Progenitor cell of endocrine pancreas (in vitro differentiated cells): ENCODE measurements at places on chromosomes 7 and 10.

DNA sequence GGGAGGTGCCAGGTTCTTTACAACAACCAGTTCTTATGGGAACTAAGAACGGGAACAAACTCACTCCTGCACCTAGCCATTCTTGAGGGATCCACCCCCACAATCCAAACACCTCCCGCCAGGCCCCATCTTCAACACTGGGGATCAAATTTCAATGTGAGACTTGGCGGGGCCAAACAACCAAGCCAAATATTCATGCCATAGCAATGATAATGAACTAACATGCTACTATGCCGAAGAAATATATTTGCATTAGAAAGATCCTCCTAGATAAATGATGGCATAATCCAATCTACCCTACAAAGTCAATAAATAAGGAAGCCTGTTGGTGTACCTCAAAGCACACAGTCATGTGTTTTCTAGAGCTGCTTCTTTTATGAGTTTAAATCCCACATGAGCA lies 57.6 kb downstream of the CCDC71L start:
- H3K36me3 ChIP-seq = no peaks in the 10 kb centered on the region
- H3K4me1 ChIP-seq = peaks cover 7% of the 10 kb centered on the region
- no peak overlapping the region for H3K4me3 ChIP-seq
- no peak overlapping the region for H3K27ac ChIP-seq

GRCh38 chr7:139775829-139776266 lies 1.9 kb downstream of the HIPK2 start:
- peak; percentile 21 for DNase-seq
- peaks cover 51% of the 10 kb centered on the region for H3K4me1 ChIP-seq
- H3K36me3 ChIP-seq = peaks cover 3% of the 10 kb centered on the region
- peaks cover 10% of the 10 kb centered on the region for H3K27me3 ChIP-seq
- peak overlapping the region; percentile 95 for H3K4me3 ChIP-seq

DNA sequence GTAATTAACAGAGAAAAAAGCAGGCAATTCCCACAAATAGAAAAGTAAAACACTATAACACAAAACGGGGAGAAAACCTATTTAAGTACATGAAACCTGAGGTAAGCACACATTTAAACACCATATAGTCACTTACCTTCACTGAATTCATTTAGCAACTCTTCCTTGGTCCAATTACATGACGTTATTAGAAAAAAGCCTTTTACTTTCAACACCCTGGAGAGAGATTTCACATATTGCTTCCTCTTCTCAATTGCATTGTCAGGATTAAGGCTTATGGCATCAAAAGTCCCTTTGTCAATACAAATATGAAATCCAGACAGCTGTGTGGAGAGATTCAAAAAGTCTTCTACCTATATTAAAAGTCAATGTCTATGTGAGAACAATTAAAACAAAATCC lies 21.1 kb upstream of the FAM53B start:
- peaks cover 5% of the 10 kb centered on the region for H3K4me1 ChIP-seq
- no peak overlapping the region for H3K27ac ChIP-seq
- no peak overlapping the region for H3K4me3 ChIP-seq
- H3K27me3 ChIP-seq = no peaks in the 10 kb centered on the region
- peaks cover 10% of the 10 kb centered on the region for H3K36me3 ChIP-seq

- no peaks in the 10 kb centered on the region for H3K4me1 ChIP-seq
- no peaks in the 10 kb centered on the region for H3K27me3 ChIP-seq
- no peak overlapping the region for H3K4me3 ChIP-seq
- no peak overlapping the region for H3K27ac ChIP-seq
- no peak for DNase-seq
Measured at GRCh38 chr10:42304341-42304740, 334.0 kb downstream of the ZNF33B start.

- no peak for DNase-seq
- H3K4me3 ChIP-seq = no peak overlapping the region
- H3K27me3 ChIP-seq = peaks cover 57% of the 10 kb centered on the region
- H3K4me1 ChIP-seq = peaks cover 18% of the 10 kb centered on the region
- no peaks in the 10 kb centered on the region for H3K36me3 ChIP-seq
- H3K27ac ChIP-seq = no peak overlapping the region
Measured at GRCh38 chr10:77458986-77459590, 178.5 kb downstream of the KCNMA1 start.

DNA sequence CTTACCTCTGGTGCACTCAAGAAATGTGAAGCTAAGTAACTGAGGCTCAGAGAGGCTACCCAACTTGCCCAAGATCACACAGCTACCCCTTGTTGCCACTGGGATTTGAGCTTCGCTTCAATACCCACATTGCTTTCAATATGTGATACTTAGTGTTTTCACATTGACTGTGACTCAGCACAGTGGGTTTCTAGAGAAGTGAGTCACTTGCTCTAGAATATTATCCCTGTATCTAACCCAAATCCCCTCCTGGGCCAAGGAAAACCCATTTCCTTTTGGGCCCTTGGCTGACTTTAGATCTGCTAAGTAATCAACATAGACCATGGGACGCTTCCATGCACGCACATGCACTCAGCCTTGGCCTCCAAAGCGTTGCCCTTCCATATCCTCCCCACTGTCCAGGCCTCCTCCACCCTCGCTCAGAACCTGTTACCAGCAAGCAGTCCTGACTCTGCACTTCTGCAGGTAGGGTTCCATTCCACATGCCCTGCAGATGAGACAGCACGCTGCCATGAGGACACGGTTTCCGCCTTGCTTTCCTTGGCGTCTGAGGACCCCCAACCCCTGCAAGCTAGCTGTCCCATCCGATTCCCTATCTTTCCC lies 87.7 kb upstream of the CHST15 start:
- H3K4me3 ChIP-seq = no peak overlapping the region
- no peak overlapping the region for H3K27ac ChIP-seq
- H3K4me1 ChIP-seq = no peaks in the 10 kb centered on the region
- no peak for DNase-seq
- H3K27me3 ChIP-seq = no peaks in the 10 kb centered on the region

GRCh38 chr10:70557876-70558275 lies 44.7 kb downstream of the PRF1 start:
- H3K27me3 ChIP-seq = peaks cover 10% of the 10 kb centered on the region
- H3K27ac ChIP-seq = no peak overlapping the region
- H3K36me3 ChIP-seq = no peaks in the 10 kb centered on the region
- H3K4me3 ChIP-seq = no peak overlapping the region
- no peak for DNase-seq

DNA sequence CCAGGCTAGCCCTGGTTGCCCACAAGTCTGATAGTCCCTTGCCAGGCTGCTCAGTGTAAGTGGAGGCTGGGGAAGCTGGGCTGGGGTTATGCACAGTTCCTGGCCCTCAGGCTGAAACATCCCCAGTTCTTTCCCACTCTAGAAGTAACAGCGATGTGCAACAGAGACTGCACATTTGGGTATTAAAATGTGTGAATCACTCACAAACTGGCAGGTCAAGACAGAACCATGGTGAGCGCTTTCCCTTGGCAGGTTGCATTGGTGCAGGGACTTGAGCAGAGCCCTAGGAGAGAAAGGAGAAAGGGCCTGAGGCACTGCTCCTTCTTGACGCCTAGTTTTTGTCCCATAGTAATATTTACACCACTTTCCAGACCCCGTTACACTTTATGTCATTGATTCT lies 56.1 kb upstream of the SLC35B4 start:
- peaks cover 2% of the 10 kb centered on the region for H3K27me3 ChIP-seq
- no peak overlapping the region for H3K27ac ChIP-seq
- peaks cover 25% of the 10 kb centered on the region for H3K4me1 ChIP-seq
- no peaks in the 10 kb centered on the region for H3K36me3 ChIP-seq
- DNase-seq = no peak

DNA sequence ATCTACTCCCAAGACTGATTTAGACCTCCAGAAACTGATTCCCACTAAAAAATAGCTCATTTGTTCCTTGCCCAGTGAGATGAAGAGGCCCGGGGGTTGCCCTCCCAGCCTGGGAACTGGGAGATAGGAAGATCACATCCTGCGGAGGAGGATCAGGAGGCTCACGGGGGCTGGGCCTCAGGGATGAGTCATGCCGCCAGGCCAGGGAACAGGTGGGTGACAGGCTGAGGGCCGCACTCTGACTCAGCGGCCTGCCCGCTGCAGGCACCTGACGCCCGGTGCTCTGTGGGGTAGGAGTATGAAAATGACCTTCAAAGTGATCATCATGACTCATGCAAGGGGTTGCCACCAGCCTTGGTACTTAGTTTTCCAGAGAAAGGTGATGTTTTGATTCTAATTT lies 104.5 kb upstream of the ZPBP start:
- H3K27me3 ChIP-seq = peaks cover 2% of the 10 kb centered on the region
- no peaks in the 10 kb centered on the region for H3K36me3 ChIP-seq
- H3K4me1 ChIP-seq = peaks cover 1% of the 10 kb centered on the region

GRCh38 chr7:24962418-24962962 lies 17.5 kb downstream of the OSBPL3 start:
- H3K4me1 ChIP-seq = peaks cover 11% of the 10 kb centered on the region
- no peaks in the 10 kb centered on the region for H3K36me3 ChIP-seq
- DNase-seq = no peak

DNA sequence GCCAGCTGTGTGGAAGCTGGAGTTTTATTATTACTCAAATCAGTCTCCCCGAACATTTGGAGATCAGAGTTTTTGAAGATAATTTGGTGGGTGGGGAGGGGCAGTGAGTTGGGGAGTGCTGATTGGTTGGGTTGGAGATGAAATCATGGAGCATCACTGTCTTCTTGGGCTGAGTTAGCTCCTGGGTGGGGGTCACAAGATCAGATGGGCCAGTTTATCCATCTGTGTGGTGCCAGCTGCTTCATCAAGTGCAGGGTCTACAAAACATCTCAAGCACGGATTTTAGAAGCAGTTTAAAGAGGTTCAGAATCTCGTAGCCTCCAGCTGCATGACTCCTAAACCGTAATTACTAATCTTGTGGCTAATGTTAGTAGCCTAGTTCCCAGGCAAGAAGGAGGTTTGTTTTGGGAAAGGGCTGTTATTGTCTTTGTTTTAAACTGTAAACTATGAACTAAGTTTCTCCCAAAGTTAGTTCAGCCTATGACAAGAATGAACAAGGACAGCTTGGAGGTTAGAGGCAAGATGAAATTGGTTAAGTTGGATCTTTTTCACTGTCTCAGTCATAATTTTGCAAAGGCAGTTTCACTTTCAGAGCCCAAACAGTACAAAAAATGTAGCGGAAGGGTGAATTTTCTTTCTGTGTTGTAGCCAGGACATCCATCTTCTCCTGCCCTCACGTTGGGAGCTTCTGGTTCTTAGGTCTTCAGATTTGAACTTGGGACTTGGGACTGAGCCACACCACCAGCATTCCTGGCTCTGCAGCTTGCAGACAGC lies 43.1 kb downstream of the KLF6 start:
- peaks cover 7% of the 10 kb centered on the region for H3K4me1 ChIP-seq
- no peak overlapping the region for H3K27ac ChIP-seq
- peaks cover 17% of the 10 kb centered on the region for H3K27me3 ChIP-seq
- H3K36me3 ChIP-seq = no peaks in the 10 kb centered on the region
- H3K4me3 ChIP-seq = no peak overlapping the region
